SK-N-SH (cell line): ENCODE measurements at places on chromosomes 2 and 18. TPM values are rescaled to one million over a fixed set of nuclear protein-coding genes. Genes with fewer than 3 reads are reported as not detected.

- no peak for DNase-seq
These were observed 120.9 kb downstream of the FAM210A start for GRCh38 chr18:13605477-13605876.

- DNase-seq: no peak
These were observed 232.2 kb downstream of the TTC32 start for GRCh38 chr2:19669559-19669958.

- DNase-seq: no peak
These were observed 275.2 kb downstream of the IRS1 start for GRCh38 chr2:226524381-226524843.

DNA sequence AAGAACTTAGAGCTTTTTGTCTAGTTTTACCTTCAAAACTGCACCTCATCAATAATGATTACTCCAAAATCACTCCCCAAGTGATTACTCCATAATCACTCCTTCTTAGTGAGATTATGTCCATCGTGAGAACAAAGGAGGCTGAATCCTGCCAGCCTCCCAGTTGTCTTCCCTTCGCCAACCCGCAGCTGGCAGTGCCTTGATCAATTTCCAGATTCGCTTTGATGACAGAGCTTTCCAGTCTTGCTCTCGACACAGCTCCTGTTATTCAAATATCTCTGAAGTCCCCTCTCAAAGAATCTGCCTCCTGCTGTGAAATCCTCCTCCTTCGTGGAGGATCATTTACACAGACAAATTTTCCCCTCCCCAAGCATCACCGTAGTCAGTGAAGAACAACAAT is 237.7 kb downstream of the EIPR1 start:
- no peak for DNase-seq

DNA sequence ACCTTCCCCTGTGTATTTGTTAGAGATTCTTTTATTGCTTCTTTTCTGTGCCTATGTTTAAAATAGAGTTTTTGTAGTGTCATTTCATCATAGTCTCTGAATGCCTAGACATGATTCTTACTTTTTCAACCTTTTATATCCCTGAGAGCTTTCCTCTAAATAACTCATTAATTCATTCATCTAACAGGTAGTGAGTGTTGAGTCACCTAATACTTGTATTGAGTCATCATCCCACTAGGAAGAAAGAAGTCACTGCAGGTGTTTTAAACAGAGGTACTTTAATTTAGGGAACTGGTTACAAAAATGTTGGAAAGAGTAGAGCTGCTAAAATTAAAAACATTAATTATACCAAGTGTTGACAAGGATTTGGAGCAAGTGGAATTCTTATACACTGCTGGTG is 18.5 kb upstream of the NMS start:
- no peak for DNase-seq

- DNase-seq: no peak
These were observed 40.0 kb downstream of the RNU4ATAC start for GRCh38 chr2:121570667-121571055.

GRCh38 chr2:234754126-234754525 is 197.7 kb upstream of the SH3BP4 start:
- DNase-seq: no peak

- DNase-seq: peak; percentile 19
These were observed 56.7 kb upstream of the FHL2 start for GRCh38 chr2:105455488-105456003.

DNA sequence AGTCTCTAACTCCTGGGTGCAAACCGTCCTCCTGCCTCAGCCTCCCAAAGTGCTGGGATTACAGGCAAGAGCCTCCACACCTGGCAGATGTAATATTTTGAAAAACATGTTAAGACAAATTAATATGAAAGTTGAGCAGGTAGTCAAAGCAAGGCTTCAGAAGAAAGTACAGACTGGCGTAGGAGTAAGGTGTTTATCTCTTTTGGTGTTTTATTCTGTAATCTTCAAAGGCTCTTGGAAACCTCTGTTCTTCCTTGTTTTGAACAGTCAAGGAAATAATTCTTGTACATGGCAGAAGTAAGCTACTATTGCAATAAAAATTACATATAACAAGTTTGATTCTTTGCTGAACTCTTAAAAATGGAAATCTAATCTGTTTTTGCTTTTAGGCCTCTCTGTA is 5.3 kb downstream of the RNF138 start:
- DNase-seq: no peak

- peak; percentile 9 for DNase-seq
These were observed 448.1 kb upstream of the VRK2 start for GRCh38 chr2:57598551-57598950.

The FIGN gene
- polyA plus RNA-seq: 0.74 and 0.75 TPM in 2 replicates
